ENCODE measurements at places on chromosomes 6 and 20. TPM values are rescaled to one million over a fixed set of nuclear protein-coding genes. Genes with fewer than 3 reads are reported as not detected.

SLC13A3 gene
- total RNA-seq = 2.2 TPM

HCRTR2 gene
- total RNA-seq = not detected

IL17F gene
- total RNA-seq = not detected

ELOVL4 gene
- total RNA-seq = 5.4 TPM

TP53TG5 gene
- not detected for total RNA-seq

DXO gene
- total RNA-seq = 15.1 TPM

SYNDIG1 gene
- total RNA-seq = 1.4 TPM

All from smooth muscle cell of the pulmonary artery (primary cell).